ENCODE measurements at places on chromosomes 6 and 20. TPM values are rescaled to one million over a fixed set of nuclear protein-coding genes. Genes with fewer than 3 reads are reported as not detected.

- no peak for DNase-seq
Observed at GRCh38 chr20:4134861-4135379, 119.6 kb upstream of the RNF24 start.

DNA sequence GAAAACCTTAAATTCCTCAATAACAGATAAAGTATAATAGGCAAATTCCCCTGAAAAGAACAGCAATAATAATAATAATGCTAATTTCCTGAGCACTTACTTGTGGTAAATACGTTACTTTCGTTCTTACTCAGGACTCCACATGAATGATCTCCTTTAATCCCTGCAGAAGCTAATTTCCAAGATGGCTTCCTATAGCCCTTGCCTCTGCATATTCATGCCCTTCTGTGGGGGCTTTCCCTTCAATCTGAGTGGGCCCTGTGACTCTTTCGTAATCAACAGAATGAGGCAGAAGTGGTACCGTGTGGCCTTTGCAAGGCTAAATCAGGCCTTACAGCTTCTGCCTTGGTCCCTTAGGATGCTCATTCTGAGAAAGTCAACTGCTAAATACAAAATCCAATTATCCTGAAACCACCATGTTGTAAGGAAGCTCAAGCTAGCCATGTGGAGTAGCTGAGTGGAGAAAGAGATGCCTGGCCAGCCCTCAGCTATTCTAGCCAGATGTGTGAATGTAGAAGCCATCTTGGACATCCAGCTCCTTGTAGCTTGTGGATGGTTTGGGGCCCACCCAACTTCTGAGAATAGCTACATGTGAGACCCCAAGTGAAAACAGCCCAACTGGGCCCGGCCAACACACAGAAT lies 50.5 kb downstream of the MCUR1 start:
- no peak for DNase-seq

FAM83B gene
- polyA plus RNA-seq = 7.8 TPM

- DNase-seq = no peak
Observed at GRCh38 chr6:100664274-100665040, 199.7 kb upstream of the SIM1 start.

DNA sequence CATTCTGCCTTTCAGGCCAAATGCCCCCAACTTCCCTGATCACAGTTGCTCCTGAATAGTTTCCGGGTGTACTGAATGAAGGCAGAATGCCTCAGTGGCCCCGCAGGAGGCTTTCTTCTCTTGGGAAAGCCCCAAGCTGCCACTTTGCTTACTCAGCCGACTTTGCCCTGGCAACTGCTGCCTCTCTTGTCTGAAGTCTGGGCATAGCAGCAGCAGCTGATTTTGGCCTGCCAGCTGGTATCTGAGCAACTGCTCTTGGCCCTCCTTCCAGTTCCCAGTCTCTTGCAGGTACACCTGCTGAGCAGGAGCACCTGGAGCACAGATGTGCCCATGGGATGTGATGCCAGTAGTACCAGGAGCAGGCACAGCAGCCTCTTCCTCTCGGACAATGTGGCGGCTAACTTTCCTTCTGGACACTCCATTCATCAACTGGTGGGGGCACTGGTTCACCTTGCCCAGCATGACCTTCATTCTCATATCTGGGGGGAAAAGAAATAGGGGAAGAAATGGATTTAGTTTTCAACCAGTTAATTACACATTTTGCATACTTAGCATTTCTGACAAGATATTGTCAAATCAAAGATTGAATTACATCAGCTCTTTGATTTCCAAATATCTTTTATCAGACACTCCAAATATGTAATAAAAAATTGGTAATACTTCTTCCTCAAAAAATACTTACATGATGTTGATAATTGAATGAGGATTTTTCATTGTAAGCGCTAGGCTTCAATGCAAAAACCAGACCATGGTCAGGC lies 468.2 kb downstream of the PKHD1 start:
- no peak for DNase-seq

DNA sequence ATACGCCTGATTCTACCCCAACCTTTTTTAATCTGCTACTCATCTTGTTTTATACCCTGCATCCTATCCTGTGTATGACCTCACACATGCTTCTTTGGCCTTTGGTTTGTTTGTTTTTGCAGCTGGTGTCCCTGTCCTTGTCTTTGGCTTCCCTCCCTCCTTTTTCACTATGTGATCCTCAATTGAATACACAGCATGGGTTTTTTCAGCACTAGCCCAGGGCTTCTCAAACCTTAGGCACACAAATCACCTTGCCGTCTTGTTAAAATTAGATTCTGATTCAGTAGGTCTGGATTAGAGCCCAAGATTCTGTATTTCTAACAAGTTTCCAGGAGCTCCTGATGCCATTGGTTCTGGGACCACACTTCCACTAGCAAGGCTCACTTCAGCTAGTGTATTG lies 321.5 kb upstream of the MAN1A1 start:
- DNase-seq = no peak

GRCh38 chr6:26415791-26416190 lies 13.7 kb downstream of the BTN3A1 start:
- no peak for DNase-seq

GRCh38 chr20:23111307-23111943 lies 25.3 kb upstream of the CD93 start:
- DNase-seq = no peak

MMP24 gene
- 1.8 TPM for polyA plus RNA-seq

PGC gene
- polyA plus RNA-seq = 0.26 TPM

Measured in renal cortex interstitium (tissue), 15 donors.